ENCODE measurements at places on chromosomes 3 and 15.
A peak's percentile ranks its signal among the peaks of the same experiment; 100 is the strongest.

- no peak for DNase-seq
Observed at GRCh38 chr15:27256446-27256845, 285.5 kb downstream of the GABRG3 start.

- DNase-seq, result no peak
Observed at GRCh38 chr3:106035619-106036018, 166.8 kb upstream of the CBLB start.

- DNase-seq, result peak; percentile 24
Observed at GRCh38 chr3:61725851-61726333, 164.5 kb downstream of the PTPRG start.

GRCh38 chr3:124619887-124620599 lies 110.2 kb upstream of the UMPS start:
- DNase-seq, result no peak

DNA sequence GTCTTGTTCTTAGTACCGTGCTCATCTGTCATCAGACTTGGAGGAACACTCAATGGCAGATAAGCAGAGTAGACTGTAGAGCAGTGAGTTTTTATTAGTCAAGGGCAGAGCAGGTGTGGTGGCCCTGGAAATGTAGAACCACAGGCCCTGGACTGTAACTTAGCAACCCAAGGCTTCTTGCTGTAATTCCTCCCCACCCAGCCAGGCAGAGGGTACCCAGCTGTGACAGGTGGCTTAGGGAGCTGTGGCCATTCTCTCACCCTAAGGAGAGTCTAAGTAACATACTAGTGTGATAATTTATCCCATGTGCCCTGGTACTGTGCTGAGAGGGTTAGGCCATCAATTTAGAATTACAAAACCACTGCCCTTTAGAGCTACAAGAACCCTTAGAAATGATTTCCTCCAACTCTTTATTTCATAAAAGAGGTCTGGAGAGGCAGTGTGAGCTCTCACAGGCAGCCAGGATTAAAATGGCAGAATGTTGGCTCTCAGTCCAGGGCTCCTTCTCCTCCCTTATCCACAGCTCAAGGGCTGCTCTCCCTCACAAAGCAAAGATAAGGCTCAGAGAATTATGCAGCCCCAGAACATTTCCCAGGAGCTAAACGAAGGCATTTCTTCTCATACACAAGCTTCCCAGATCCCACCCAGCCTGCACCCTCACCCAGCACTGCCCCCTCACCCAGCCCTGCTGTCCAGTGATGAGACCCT lies 3.0 kb downstream of the POMGNT2 start:
- DNase-seq, result no peak

DNA sequence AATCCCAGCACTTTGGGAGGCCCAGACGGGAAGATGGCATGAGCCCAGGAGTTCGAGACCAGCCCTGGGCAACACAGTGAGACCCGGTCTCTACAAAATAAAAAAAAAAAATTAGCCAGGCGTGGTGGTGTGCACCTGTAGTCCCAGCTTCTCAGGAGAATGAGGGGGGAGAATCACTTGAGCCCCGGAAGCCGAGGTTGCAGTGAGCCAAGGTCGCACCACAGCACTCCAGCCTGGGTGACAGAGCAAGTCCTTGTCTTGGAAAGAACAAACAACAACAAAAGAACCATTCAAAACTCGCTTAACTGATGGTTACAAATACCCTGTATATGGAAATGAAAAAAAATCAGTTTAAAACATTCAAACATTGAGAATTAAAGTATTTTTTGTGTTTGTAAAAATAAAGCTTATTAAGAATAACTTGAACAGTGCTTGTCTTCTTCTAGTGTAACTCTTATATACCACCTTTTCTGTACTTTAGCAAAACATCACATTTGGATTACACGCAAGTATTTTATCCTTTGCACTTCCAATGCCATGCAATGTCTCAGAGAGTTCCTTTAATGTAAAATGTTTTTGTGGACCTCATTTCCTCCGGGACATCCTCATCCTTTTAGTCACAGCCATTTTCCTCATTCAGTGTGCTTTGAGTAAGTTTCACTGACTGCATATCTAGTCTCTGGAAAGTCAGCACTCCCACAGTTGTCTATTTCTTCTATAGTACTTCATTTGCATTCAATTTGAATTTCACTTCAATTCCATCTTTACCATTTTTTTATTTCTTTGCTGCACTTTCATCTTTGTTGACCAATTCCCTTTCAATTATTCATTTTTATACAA lies 113.0 kb upstream of the GOLGA8J start:
- no peak for DNase-seq

GRCh38 chr15:80155001-80155377 lies 2.2 kb downstream of the FAH start:
- no peak for DNase-seq
